ENCODE measurements at places on chromosomes 3 and 15.

DNA sequence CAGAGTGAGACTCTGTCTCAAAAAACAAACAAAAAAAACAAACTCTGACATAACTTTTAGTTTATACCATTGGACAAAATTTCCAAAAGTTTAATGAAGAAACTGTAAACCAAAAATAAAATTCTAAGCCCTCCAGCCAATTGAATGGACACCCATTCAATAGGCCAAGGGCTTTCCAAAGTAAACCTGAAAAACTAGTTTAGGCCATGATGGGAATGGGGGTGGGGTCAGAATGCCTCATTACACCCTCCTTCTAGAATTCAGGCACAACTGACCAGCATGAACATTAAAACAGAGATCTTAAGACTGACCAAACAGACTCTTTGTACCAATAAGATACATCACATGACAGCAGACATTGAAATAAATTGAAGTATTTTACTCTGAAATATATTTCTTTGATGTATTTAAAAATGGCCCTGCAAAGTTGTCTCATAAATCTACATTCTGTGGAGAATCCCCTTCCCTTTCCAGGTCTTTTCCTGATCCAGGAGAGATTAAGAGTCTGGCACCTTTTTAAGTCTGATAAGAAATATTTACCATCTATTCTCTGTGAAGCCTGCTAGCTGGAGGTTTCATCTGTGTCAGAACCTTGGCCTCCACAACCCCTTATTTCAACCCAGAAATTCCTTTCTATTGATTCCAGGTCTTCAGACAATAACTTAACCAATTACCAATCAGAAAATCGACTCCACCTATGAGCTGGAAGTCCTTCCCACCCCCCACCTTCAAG, 15.7 kb downstream of the THOC7 start:
- no peak for DNase-seq

DNA sequence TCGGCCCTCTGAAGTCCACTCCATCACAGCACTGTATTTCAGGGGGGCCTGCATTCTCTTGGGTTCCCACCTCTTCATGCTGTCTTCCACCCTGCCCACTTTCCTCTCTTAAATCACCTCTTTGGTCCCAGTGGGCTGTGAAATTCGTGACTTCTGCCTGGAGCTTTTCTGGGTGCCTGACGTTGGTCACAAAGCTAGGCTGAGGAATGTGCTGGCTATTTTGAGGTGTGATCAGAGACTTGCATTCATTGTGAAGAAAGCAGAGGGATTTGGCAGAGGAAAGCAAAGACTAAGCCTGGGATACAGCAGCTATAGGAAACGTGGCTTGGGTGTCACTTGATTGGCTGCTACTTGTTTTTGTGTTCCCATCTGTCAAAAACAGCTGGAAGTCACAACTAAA, 202.5 kb downstream of the SATB1 start:
- DNase-seq, result no peak

DNA sequence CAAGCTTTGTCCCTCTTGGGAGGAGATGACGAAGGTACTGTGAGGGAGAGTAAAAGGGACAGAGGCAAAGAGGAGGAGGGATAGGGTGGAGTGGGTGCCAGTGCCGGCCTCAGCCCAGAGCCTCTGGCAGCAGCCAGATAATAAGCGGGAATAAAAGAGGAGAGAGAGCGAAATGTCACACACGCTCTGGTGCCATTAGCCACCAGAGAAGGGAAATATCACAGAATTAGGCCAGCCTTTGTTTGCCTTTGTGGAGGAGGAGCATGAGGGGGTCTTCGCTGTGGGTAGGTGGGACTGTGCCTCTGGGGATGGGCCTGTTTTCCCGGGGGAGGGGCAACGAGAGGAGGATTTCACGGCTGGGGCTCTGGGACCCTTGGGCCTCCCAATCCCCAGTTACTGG, 67.8 kb downstream of the LINGO1 start:
- no peak for DNase-seq

DNA sequence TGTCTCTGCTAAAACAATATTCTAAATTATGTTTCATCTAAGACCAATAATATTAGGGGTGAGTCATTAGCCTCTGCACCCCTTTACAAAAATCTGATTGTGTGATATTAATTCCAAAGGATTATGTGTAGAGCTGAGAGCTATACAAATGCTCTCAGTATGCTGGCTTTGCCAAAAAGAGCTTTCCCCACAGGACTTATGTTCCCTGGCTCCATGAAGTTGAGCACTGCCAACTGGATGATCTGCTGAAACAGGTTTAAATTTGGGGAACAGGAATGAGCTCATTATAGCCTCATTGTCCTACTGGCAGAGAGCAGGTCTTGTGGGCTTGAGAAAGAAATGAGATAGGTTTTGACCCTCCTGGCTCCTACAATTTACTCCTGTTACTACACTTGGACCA, 347.8 kb upstream of the LMCD1 start:
- no peak for DNase-seq

GRCh38 chr3:38118421-38119247, 18.3 kb downstream of the ACAA1 start:
- DNase-seq, result no peak

DNA sequence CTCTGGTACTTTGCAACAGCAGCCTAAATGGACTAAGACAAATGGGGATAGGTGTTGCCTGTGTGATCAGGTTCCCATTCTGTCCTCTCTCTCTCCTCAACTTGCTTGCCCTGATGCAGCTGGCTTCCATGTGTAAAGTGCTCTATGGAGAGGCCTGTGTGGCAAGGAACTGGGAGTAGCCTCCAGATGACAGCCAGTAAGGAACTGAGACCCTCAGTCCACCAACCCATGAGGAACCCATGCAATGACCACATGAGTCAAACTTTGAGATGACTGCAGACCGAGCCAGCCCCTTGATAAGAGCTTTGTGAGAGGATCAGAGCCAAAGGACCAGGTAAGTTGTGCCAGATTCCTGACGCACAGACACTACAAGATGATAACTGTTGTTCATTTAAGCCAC, 74.6 kb upstream of the ADPGK start:
- no peak for DNase-seq

DNA sequence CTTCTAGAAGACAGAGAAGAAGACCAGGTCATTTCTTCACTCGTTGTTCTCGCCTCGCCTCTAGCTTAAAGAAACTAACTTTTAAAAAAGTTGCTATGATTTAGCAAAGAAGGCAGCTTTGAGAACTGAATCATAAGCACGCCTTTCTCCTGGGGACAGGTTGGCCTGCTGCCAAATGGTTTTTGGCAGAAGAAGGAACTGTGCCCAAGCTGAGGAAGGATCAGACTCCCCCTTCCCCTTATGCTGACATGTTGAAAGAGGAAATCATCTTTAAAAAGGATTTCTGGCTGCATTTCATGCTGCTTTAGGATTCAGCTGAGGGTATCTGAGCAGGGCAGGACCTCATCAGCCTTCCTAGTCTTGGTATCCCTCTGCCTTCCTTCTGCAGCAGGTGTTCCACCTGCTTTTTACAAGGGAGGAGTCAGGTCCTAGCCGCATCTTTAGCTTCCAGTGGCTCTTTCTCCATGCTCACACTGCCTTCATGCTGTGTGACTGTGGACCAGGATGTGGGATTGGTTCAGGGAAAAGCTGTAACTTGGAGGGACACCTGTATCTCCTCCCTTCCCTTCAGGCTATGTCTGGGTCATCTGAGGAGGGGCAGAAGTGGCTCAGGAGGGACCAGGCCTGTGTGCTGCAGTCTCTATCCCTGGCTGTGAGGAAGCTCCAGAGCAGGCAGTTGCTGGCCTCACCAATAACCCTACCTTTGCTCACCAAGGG, 34.1 kb upstream of the HACD2 start:
- no peak for DNase-seq

DNA sequence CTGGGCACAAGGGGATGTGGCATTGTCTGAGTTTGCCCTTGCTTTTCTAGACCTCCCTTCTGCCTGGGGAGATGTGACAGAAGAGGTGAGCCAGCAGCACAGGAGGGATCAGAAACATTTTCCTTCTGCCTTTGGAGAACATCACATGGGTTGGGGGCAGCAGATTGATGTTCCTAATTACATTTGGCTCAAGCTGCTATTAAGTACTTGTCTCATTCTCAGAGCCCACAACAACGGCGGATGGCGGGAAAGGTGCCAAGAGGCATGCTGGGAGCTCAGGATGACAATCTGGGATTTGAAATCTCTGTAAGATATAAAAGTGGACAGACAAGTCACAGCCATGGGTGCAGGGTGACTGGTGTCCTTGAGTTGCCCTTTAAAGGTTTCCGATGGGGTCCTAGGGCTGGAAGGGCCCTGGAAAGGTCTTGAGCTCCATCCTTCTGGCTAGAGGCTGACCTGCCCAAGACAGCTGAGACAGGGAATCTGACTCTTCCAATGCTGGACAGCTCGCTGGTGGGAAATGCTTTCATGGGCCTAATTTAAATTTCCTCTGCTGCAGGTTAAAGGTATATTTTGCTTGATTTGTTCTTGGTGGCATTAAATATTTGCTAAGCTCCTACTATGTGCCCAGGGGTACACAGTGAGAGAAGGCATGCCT, 2.4 kb upstream of the CORO2B start:
- no peak for DNase-seq

DNA sequence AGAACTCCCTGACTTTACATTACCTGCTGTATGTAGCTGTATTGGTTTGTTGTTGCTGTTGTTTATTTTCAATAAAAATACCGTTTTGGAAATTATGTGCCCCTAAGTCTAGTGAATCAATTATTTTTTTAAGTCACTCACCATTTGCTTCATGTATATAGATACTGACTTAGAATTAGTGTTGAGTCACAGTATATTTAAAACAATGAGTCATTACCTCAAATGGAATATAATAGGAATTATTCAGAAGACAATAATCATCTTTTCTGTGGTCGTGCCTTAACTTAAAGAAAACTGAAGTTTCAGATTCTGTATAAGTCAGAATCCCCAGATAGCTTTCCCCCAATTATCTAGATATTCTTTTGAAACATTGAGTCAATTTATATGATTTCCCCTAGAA, 21.0 kb upstream of the ALDH1A2 start:
- DNase-seq, result no peak

DNA sequence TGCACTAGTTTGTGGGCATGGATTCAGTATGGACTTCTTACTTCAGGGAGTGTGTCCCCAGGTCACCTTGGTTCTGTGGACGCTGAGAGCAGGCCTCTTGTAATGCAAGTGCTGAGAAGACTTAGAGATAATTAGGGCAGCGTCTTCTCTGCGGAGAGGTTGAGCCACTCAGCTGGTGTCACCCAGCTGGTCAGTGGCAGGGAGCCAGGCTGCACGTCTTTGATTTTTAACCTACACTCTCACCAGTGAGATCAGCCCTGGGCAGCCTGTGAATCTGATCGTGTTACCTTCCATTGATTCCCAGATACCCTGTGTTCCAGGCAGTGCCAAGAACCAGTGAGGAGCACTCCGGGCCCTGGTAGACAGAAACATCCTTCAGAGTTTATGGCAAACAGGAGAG, 92.6 kb downstream of the SLCO3A1 start:
- DNase-seq, result no peak

DNA sequence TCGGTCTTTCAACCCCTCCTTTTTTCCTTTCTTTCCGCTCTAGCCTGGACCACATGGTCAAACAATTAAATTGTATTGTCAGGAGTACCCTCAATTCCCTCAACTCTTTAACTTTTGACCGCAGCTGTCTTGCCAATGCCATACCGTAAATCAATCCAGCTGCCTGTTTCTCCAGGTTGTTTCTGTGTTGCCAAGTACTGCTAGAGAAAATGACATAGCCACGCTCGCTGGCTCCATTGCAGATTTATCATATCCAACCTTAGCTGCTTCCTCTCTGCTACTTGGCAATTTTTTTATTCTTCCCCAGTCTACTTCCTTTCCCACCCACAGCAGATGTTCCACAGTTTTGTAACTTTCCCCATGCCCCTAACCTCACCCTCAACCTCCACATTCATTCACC, 60.0 kb downstream of the ZNF385D start:
- no peak for DNase-seq

GRCh38 chr15:59315914-59316451, 56.7 kb downstream of the MYO1E start:
- DNase-seq, result no peak

DNA sequence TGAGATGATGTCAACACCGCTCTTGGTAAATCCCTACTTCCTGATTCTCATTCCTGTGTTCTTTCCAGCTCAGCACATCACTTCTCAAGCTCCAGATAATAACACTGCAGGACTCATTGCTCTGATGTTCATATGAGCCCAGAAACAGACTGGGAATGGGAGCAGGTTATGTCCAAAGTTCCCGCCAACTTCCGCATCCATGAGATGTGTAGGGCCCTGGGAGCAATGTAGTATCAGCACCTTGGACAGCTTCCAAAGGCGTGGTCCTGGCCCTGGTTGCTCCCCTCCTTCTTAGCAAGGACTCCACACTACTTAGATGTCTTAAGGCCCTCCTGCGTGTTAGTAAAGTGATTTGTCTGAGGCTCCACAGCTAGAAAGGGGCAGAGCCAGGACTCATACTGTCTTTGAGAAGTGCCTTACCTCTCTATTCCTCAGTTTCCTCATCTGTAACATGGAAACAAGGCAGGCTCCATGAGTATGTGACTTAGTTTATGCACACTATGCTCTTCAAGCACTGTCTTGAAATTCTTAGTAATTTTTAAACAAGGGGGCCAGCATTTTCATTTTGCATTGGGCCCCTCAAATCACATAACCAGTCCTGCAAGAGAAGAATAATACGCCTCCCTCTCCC, 27.9 kb upstream of the SLC6A1 start:
- DNase-seq, result no peak

GRCh38 chr3:4271834-4272233, 31.3 kb upstream of the SETMAR start:
- DNase-seq, result no peak

- DNase-seq, result no peak
Measured at GRCh38 chr3:25338158-25338725, 89.8 kb upstream of the RARB start.

DNA sequence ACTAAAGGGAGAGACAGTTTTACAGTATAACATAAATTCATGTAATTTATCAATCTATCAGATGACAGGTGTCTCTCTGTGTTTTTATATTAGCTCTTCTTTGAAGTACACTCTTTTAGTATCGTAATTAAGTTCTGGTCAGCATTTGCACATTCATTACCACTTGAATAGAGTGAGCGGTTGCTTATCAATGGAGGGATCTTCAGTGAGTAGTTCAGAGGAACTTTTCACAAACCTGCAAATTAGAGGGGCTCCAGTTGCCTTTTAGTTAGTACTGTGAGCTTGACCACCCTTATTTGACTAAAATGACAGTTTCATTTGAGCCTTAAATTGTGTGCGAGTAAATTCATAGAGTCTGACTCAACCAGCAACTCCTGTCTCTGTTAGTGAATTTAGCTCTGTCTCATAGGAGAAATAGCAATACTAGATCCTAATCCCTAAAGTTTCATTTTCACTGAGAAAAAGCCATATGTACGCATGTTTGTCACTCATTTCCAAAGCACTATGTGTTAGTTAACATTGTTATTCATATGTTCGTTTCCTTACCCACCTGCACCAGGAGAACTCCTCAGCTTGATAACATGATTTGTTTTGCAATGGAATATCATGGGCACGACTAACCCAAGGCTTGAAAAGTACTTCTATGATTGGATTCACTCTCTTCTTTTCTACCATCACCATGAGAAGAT, 57.5 kb upstream of the ZBED2 start:
- no peak for DNase-seq

DNA sequence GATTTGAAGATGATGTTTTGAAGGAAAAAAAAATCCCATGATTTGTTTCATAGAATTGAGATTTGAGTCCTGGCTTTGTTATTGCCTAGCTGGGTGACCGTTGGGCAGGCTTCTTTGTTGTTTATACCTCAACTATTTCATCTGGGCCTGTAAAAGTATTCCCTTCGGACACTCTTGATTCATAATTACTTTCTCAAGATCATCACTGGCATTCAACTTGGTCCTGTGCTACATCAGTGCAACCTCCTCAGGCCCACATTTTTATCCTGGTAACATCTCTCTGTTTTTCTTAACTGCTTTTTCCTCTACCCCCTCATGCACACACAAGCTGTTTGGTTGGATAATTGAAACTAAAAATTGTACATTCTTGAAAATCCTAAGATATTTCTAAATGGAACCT, 67.5 kb upstream of the P3H2 start:
- no peak for DNase-seq
